MCF 10A (cell line): ENCODE measurements at places on chromosomes 2 and 18. TPM values are rescaled to one million over a fixed set of nuclear protein-coding genes. Genes with fewer than 3 reads are reported as not detected.

- DNase-seq = peak; percentile 5
These were observed 35.4 kb downstream of the SCN7A start for GRCh38 chr2:166458674-166459073.

DNA sequence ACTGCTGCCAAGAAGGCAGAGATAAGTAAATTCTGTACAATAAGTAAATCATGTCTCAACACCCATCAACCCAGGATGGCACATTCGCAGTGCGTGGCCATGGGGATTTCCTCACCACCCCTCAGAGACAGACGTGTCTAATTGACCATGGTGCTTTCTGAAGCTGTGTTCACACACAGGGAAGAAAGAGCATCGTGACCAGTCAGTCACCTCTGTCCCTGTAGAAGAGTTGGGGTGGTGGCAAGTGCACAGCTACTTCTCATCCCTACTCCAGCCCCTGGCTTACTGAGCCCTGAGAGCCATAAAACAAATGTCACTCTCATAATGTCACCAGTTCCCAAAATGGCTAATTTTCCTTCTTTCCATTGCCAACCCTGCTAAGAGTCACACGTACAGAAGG, 31.3 kb upstream of the MLPH start:
- no peak for DNase-seq

DNA sequence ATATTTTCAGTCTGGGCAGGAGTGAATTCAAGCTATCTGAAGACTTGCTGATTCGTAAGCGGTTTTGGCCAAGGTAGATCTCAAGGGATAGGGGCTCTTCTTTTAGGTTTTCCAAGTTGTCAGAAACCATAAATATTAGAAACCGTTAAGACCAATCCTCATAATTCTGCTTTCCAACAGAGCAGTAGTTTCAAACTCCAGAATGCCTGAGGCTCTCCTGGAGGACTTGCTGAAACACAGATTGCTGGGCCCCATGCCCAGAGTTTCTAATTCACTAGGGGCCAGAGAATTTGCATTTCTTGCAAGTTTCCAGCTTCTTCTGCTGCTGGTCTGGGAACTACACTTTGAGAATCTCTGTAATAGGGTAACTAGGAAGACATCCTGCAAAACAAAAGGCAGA, 1855.7 kb upstream of the CELF4 start:
- no peak for DNase-seq

- DNase-seq = peak; percentile 82
These were observed 10.6 kb downstream of the THNSL2 start for GRCh38 chr2:88180605-88181240.

DNA sequence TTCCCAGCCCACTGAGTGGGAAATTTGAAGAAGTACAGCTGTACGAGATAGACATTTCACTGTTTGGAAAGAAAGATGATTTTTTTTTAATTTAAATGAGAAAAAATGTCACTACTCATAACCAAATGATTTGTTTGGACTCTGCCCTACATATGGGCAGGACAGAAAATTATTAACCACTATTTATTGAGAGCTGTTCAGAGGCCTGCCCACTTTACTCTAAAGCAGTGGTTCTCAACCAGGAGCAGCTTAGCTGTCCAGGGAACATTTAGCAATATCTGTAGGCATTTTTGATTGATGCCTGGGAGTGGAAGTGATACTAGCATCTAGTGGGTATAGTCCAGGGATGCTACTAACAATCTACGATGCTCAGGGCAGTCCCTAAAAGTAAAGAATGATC, 13.4 kb upstream of the DTNA start:
- no peak for DNase-seq

DNA sequence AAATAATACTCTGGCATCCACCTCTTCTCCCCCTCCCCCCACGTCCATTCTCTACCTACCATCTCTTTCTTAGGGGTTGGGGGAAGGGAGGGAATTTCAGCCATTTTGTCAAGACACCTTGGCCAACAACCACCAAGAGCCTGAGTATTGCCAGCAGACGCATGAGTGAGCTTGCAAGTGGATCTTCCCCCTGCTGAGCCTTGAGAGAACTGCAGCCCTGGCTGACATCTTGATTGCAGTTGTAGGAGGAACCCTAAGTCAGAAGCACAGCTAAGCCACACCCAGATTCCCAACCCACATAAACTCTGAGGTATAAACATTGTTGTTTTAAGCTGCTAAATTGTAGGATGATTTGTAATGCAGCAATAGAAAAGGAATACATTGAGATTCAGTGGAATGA, 165.6 kb downstream of the TMEFF2 start:
- DNase-seq = peak; percentile 33

DNA sequence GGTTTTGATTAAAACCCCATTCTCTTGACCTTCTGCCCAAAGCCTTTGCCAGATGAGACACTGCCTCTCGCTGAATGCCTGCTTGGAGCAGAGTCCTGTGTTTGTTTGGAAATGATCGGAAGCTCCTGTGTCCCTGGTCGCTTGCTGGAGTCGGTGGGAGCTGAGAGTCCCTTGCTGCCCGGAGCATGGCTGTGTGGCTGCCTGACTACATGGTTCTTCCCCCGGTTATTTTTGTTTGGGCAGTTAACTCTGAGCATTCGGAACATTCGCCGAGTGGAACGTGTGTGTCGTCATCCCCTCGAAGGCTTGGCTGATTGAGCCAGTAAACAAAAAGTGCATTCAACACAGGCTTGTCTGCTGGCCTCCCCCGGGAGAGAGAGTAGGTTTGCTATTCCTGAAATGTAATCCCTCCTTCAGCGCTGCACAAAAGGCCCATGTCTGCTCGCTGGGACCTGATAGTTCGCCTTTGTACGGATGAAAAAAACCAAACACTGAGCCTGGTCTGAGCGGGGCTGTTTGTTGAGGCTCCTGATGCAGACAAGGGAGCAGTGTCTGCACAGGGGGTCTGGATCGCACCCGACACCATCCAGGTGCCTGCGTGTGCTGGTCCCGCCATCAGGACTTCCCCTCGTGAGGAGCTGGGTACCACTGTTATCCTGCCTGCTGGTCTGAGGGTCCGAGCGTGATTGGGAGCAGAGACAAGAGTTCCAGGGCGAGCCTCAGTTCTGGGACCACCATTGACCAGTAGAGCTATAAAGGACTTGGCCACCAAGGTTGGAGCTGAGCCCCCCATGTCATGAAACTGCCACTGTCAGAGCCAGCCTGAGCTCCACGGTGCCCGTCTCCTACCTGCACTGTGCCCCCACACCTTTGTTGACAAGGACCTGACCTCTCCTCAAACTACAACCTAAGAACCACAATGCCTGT, 83.8 kb downstream of the AGAP1 start:
- DNase-seq = no peak

GRCh38 chr18:1270081-1270480, 365.4 kb downstream of the ADCYAP1 start:
- DNase-seq = no peak

- DNase-seq = peak; percentile 10
These were observed 7.6 kb upstream of the ADAM23 start for GRCh38 chr2:206435742-206436141.

DNA sequence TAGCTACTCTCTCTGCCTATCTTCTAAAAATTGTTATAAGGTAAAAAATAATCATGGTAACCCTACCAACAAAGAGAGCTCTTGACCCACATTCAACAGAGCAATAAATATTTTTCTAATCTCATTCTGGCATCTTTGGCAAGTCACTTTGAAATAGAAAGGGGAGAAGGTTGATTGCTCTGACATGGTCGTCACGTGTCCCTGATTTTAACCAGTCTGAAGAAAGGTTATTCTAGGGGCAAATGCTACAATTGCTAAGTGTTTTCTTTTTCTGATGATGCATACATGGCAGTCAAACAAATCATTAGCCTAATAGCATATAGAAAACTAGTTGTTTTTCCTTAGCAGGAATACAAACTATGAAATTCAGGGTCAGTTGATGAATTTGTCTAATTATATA, 153.3 kb upstream of the MAP3K20 start:
- no peak for DNase-seq

DNA sequence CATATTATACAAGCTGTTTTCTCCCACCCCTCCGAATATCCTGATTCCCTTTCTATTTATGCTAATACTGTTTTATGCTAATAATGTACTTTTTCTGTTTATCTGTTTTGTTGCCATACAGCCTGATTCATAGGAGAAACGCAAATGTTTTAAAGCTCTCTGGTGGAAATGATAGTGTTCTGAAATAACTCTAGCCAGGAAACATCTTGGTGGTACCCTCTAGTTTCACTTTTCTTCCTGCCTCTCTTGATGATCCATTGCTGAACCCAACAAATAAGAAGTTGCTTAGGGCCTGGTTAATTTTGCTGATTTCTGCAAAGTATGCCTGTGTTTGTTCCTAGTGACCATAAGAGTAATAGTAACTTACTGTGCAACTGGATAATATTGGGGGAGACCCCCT, 148.4 kb upstream of the KCTD1 start:
- DNase-seq = no peak

- DNase-seq = no peak
These were observed 248.3 kb downstream of the TTC32 start for GRCh38 chr2:19653509-19653908.

GRCh38 chr2:160492401-160493226, 993 bp downstream of the RBMS1 start:
- peak; percentile 74 for DNase-seq

- no peak for DNase-seq
These were observed 287.0 kb downstream of the SLC8A1 start for GRCh38 chr2:40164736-40165508.

- DNase-seq = no peak
These were observed 528 bp downstream of the ATG9A start for GRCh38 chr2:219228911-219229304.

GRCh38 chr2:68088940-68089339, 26.1 kb upstream of the C1D start:
- DNase-seq = no peak

DNA sequence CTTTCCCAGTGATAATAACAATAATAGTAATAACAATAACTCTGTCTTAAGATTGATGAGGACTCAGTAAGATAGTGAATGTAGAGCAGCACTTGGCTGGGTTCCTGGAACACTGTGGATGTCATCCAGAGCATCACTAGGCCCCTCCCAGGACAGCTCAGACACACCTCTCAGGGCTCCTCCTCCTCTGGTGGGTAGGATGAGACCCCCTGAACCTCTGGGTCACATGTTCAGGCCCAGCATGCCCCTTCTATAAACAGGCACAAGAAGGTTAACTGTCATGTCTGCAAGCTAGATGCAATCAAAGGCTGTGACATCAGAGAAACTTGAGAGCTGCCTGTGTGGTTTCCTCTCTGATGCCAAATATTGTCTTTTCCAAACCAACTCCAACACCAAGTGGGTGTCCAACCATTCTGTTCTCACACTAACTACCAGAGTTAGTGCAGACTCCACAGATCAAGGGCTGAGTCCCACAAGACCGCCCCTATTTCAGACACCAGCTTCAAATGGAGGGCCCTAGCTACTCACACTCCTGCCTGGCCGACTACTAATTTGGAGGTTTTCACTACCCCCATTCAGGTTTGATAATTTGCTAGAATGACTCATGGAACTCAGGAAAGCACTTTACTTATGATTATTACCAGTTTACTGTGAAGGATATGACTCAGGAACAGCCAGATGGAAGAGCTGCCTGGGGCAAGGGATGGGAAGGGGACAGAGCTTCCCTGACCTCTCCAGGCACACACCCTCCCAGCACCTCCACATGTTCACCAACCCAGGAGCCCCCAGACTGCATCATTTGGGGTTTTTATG, 46.4 kb upstream of the BZW1 start:
- DNase-seq = peak; percentile 96

DNA sequence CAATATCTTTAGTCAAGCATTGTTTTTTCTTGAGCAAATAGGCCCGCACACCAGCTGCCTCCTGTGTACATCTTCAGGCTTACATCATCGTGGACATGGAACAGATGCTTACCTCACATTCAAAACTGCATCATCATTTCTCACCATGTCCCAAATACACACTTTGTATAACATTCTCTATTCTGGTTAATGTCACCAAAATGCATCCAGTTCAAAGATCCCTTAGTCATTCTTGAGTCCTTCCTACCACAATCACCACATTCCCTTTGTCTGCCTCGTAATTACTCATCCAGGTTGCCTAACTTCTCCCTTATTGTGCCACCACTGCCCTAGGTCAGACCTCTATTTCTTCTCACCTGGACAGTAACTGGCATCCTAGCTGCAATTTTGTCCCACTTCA, 373.7 kb upstream of the GALNT5 start:
- peak; percentile 91 for DNase-seq

Gene EFHD1
- not detected in 2 replicates for total RNA-seq

Gene CFAP53
- 2.2 and 5.0 TPM in 2 replicates for total RNA-seq

Gene LGALSL
- total RNA-seq = 11.4 and 13.5 TPM in 2 replicates

Gene POMC
- not detected in 2 replicates for total RNA-seq

Gene RAPH1
- 78.0 and 79.8 TPM in 2 replicates for total RNA-seq

Gene KCNK3
- total RNA-seq = not detected in 2 replicates

Gene STPG4
- 0.83 TPM in 1 of 2 replicates, not detected in the other for total RNA-seq

Gene DIPK1C
- not detected in 2 replicates for total RNA-seq

Gene METTL8
- total RNA-seq = 28.4 and 55.1 TPM in 2 replicates
